ENCODE measurements at places on chromosomes 2 and 18.

GRCh38 chr2:232132181-232132580 is 170.7 kb downstream of the DIS3L2 start:
- DNase-seq = no peak

- no peak for DNase-seq
Measured at GRCh38 chr2:60079562-60079961, 473.9 kb downstream of the BCL11A start.

GRCh38 chr2:62321380-62322289 is 125.7 kb downstream of the B3GNT2 start:
- DNase-seq = no peak

DNA sequence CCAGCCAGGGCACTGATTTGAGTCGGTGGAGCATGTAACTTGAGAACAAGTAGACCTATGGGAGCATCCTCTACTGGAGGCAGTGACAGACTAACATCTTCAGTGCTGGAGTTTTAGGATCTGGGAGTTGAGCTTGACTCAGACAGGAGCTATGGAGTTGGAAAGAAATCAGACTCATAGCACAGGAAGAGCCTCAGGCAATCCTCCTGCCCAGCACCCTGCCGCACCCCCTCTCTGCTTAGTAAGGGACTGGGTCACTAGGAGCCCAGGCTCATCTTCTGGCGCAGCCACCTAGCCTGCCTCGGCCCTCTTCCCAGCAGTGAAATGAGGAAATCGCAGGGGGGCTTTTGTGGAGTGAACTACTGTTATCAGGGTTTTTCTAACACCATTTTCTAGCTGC is 3.6 kb downstream of the ARID5A start:
- no peak for DNase-seq

DNA sequence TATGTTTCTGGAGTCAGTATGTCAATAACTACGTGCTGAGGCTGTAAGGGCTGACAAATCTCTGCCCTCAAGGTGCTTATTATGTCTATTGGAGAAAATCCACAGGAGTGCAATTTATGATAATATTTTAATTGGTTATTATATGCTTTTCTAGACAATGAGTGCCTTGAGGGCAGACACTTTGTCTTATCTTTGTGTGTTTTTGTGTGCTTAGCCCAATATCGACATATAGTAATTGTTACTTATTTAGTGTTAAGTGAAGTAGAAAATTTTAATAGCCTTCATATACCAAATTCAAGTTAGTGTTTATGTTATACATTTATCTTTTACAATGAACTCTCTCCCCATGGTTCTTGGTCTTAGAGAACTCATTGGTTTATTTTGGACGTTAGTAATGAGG is 118.9 kb downstream of the WDR7 start:
- no peak for DNase-seq

DNA sequence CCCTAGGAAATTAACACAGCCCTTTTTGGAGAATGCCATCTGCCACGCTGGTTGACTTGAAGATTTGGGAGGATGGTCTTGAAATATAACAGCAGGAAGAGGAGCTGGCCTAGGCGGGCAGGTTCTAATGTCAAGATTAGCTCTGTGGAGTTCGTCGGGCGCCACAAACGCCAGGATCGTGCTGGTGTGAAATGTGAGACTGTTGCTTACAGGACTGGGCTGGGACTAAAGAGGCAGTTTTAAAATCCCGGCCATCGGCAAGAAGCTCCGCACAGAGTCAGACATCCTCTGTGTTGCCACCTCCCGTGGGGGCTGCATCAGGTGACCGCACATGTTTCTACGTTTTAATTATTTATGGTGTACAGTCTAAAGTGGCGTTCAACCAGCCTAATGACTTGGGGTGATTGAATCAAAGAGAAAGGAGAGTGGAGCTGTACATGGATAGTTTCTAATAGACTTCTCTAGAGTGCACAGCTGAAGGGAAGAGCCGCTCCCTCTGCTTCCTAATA is 99.4 kb upstream of the BCL11A start:
- no peak for DNase-seq

DNA sequence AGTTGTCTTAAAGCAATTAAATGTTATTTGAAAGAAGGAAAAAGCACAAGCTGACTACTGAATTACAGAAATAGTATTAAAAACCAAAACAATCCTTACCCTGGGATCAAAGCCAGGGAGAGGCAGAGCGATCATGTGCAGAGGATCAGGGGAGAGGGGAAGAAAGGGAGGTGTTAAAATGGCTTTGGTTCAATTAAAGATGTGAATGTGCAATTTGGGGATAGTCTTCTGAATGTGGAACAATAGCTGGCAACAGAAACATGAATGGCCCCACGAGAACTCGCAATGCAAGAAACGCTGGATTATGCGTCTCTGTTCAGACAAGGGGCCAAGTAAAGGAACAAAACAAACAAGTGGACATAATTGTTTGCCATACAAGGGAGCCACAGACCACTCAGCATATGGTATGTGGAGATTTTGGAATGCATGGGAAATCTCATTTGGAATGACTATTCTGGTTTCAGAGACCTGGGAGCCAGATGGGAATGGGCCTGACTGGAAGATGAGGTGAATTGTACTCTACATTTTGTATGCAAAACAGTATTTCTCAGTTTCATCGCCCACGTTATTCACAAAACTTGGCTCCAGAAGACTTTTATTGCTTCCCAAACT is 155.4 kb downstream of the SLC4A3 start:
- no peak for DNase-seq

- DNase-seq = no peak
Measured at GRCh38 chr2:31384351-31384750, 30.2 kb downstream of the XDH start.

DNA sequence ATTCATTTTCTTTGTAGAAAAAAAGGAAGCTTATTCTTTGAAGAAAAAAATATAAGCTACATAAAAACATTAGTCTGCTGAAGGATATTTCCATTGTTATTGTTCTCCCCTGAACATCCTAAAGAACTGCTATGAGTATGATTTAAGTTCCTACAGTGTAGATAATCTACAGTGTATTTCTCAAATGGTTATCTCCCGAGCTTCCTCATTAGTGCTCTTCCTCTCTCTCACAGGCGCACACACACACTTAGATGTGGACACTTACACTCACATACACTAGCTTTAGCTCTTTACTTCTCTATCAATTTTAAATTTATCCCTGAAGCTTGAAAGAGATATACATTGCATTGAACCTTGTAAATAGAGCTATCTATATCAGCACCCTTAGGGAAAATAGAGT is 681.0 kb downstream of the KCNJ3 start:
- DNase-seq = no peak

- no peak for DNase-seq
Measured at GRCh38 chr2:212726403-212726802, 187.8 kb upstream of the ERBB4 start.

- no peak for DNase-seq
Measured at GRCh38 chr2:227322530-227323205, 2.4 kb upstream of the MFF start.

- no peak for DNase-seq
Measured at GRCh38 chr18:60020107-60020925, 120.5 kb downstream of the PMAIP1 start.

DNA sequence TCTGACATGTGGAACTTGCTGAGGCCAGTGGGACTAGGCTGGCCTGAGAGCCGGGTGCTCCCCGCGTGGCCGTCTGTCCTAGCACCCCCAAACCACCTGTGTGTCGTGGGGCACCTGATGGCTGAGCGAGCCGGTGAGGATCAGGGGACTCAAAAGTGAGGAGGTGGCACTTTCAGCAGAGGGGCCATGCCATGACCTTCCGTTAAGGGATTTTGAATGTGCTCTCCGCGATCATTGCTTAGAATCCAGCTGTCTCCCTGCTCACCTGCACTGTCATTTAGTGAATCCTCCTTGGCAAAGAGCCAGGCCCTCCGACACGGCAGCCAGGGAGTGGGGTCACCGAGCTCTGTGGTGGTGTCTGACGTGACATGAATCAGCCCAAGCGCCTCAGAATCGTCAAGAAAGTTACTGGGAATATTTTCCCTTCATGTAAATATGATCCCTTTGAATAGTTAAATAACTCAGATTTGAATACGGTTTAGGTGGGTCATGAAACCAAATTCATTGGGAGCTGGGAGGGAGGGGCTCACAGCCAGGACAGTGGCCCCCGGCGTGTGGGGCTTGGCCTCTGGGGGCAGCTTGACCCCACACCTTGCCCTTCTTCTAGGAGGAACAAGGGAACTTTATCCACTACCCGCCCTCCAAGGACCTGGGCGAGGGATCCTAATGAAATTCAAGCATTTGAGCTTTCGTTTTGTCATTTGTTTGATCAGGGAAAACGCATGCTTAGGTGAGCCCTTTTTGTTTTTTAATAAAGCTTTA is 9.5 kb downstream of the NFATC1 start:
- DNase-seq = no peak

DNA sequence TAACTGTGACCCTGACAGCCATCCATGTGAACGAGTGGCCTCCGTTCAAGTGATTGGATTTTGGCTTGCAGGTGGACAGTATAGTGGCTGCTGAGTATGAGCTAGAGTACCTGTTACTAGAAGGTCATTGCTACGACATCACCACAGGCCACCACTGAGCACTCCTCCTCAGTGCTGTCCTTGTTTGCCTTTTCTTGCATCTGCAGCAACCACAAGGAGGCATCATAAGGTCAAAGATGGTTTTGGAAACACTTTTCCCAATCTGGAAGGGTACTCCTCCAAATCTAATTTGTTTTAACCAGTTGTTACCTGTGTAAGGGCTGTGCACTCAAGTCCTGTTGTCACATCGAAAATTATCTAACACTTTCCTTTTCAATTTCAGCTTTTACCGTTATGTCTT is 81.2 kb downstream of the UGGT1 start:
- DNase-seq = no peak

- DNase-seq = no peak
Measured at GRCh38 chr2:86366651-86367498, 29.4 kb upstream of the REEP1 start.

- no peak for DNase-seq
Measured at GRCh38 chr2:111936881-111937280, 38.5 kb downstream of the MERTK start.

DNA sequence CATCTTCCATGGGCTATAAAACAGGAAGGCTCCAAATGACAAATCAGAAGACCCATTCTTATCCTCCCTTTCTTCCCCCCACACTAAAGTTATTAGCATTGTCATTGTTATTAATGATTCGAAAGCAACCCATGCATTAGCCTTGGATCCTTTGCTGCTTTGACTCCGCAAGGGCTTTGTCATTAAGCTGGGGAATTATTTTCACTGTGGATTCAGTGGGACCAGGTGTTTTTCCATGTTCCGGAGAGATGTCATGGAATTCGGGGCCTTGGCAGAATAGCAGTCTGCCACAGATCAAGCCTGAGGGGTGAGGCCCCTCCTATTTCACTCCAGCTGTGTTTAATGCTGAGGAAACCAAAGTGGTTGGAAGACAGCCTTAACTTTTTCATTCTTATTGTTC is 357.1 kb downstream of the EN1 start:
- no peak for DNase-seq

DNA sequence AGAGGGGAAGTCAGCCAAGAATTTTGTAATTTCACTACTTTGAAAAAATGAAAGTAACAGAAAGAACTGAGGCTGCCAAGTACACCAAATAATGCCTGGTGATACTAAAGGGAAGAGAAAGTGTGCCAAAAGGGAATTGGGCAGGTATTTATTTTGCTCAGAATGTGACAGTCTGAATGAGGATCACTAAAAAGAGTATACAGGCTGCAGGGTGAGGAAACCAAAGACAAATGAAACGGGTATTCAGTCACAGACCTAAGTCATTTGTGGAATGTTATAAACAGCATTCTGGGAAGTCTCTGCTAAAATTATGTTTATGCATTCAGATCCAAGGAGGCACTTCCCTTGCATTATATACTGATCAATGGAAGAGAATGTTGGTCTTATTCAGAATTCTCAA is 418.6 kb upstream of the SLC39A10 start:
- no peak for DNase-seq

DNA sequence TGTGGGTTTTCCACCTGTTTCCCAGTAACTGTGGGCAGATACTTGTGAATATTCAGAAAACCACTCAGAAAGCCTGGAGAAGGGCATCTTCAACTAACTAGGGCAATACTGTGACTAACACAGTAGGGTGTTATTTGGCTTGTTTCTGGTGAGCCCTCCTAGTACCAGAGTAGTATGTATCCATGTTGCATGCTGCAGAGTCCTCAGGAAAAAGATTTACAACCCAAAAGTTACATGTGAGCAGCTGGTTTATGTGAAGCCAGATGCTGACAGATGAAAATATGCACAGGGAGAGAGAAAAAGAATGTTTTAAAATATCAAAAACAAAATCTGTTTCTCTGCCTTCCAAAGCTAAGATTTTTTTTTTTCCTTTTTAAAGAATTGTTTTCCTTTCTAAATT is 333.2 kb upstream of the UBE2E3 start:
- DNase-seq = no peak

DNA sequence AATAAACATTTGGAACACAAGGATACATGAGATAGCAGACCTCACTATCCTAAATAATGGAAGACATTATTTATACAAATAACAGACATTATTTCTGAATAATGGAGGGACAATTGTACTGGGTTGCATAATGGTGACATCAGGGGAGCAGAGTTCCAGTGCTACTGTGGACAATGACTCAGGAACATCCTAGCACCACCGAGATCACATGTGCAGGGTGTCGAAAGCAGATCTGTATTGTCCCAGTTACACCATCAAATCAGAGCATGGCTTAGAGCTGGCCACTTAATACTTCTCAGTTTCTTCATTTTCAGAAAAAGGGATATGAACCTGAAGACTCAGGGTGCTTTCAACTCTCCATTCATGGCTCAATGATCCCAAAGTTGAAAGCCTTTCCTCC is 249.1 kb upstream of the RBMS1 start:
- DNase-seq = no peak

DNA sequence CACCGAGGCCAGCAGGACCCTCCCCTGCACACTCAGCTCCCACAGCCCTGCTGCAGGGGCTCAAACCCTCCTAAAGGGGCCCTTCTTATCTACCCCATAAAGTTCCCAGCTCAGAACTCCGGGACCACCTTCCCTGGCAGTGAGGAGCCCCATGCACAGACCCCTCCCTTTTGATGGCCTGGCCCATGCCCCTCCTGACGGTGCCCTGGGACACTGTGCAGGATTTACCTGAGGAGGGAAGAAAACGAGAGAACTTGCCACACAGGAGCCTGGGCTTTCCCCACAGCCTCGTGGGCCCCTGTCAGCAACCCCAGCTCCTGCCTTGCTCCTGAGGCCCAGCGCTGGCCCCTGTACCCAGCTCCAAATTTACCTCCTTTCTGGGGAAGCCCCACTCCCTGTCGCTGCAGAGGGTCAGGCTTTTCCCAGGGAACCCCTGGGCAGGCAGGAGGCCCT is 206.3 kb upstream of the SALL3 start:
- no peak for DNase-seq

All from HuH-7 (cell line).